Ascending aorta (tissue), 2 donors: ENCODE measurements at places on chromosomes 6 and 20. TPM values are rescaled to one million over a fixed set of nuclear protein-coding genes. Genes with fewer than 3 reads are reported as not detected.

FAXC gene
- not detected for total RNA-seq

RCAN2 gene
- total RNA-seq: 83.4 TPM

USP49 gene
- total RNA-seq: 8.7 TPM

DSP gene
- total RNA-seq: 7.2 TPM

SNAP25 gene
- 0.43 TPM for total RNA-seq

HCRTR2 gene
- not detected for total RNA-seq

LY6G6D gene
- total RNA-seq: not detected

GRCh38 chr6:131914967-131915751 lies 36.0 kb downstream of the CCN2 start:
- no peak for DNase-seq

DNA sequence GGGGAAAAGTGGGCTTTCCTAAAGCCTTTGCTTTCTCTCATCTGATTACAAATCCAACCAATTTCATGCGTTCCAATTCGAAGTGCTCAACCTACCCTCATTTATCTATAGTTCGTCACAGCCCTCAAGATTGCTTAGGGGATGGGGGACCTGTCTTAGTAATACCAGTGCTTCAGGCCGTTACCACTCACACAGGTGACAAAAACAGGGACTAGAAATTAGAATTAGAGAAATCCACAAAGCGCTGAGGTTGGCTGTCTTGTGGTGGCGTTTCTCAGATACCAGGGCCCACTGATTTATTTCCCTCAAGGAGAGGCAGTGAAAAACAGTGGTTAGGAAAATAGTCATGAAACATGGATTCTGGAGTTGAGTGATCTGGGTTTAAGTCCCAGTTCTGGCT lies 121.6 kb upstream of the SPACA1 start:
- no peak for DNase-seq

- no peak for DNase-seq
Observed at GRCh38 chr20:34976286-34976685, 20.6 kb downstream of the MYH7B start.

GRCh38 chr6:107460083-107460631 lies 793 bp upstream of the PDSS2 start:
- DNase-seq: no peak

DNA sequence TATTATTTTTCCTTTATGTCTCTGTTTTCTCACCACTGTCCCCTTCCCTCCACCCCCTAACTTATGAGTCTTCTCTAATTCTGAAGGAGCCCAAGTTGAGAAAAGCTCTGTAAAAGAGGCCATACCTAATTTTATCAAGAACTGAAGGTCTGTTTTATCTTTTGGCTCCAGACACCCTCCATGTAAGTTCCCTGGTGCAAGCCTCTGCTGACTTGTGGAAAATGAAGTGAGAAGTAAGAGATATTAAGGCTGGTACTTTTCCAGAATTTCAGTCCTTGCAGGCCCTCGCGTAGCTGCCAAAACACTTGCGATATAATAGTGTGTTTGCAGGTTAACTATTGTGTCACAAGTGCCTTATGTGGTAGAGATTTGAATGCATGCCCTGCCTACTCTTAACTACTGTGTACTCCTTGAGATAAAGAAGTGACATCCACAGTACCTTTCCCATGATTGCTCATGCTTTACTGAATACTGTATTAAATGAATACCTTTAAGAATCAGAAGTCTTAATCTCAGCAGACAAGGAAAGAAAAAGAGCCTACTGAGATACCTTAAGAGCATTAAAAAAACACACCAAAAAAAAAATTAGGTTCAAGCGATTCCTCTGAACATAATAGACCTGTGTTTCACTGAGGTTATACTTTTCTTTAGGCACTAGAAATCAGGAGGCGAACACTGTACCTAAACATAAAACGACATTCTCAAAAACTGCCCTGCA lies 143.6 kb upstream of the ZNF184 start:
- DNase-seq: no peak

GRCh38 chr20:48339986-48340882 lies 487.6 kb downstream of the PREX1 start:
- no peak for DNase-seq

- no peak for DNase-seq
Observed at GRCh38 chr6:53441035-53441493, 92.3 kb upstream of the ELOVL5 start.

GRCh38 chr20:62365814-62366369 lies 1.2 kb downstream of the LAMA5 start:
- DNase-seq: no peak

GRCh38 chr6:35136185-35136584 lies 5.0 kb downstream of the TCP11 start:
- DNase-seq: no peak

- DNase-seq: no peak
Observed at GRCh38 chr20:48800177-48800576, 27.6 kb downstream of the PREX1 start.
